ENCODE measurements at places on chromosomes 3 and 15.

- ATAC-seq, result no peak
These were observed 48.7 kb upstream of the WDR72 start for GRCh38 chr15:53808058-53808706.

GRCh38 chr3:162491952-162492351, 995.3 kb downstream of the OTOL1 start:
- ATAC-seq, result no peak

GRCh38 chr3:179451265-179452175, at the start of gene GNB4:
GNB4 (minus strand) TSS chr3:179451470; CDS start chr3:179426200, 25,270 bp downstream.
- peak; percentile 95 for ATAC-seq

DNA sequence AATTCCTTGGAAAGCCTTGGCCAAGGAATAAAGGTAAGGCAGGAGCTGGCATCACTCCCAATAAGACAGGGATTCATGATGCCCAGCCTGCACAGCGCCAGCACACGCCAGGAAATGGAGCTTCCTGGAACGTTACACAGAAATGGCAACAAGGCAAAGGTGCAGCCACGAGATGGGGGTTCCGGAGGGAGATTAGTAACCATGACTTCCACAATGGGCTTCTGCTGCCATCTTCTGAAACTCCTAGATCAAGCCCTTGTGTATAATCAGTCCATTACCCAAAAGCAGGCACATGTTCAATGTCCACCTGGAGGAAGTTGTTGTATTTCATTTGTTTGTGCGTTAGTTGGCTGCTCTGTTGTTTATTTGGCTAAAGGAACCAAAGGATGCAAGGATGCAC, 131.2 kb upstream of the TRIM42 start:
- ATAC-seq, result no peak

- ATAC-seq, result no peak
These were observed 375.6 kb upstream of the TPRG1 start for GRCh38 chr3:188796122-188796631.

DNA sequence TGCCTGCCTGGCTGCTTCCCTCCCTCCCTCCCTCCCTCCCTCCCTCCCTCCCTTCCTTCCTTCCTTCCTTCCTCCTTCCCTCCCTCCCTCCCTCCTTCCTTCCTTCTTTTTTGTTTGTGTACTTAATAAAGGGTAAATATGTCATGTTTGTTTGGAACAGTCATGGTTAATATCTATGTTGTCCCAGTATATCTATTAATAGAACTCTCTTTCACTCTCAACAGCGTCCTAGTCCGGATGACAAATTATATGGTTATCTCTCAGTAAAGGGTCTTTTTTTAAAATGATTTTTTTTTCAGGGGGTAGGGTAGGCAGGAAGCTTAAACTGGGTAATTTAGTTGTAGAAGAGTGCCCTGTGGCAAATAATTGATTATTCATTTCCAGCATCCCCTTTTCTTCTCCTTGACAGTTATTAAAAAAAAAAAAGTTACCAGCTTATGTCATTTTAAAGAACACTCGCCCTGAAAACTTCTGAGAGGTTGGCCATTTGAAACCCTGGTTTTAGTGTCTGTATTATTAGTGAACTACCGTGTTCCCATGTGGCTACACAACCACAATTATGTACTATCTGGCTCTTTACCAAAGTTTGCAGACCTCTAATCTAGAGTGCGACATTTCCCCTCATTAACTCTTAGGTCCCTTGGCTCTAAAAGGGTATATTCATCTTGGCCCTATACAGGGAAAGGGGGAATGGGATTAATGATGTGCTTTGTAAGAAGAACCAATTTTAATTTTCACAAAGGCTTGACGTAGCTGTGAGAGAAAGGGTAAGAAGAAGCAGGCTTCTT, 13.7 kb downstream of the TAGLN3 start:
- no peak for ATAC-seq

- no peak for ATAC-seq
These were observed 31.7 kb downstream of the CSNK1G1 start for GRCh38 chr15:64324165-64324877.

DNA sequence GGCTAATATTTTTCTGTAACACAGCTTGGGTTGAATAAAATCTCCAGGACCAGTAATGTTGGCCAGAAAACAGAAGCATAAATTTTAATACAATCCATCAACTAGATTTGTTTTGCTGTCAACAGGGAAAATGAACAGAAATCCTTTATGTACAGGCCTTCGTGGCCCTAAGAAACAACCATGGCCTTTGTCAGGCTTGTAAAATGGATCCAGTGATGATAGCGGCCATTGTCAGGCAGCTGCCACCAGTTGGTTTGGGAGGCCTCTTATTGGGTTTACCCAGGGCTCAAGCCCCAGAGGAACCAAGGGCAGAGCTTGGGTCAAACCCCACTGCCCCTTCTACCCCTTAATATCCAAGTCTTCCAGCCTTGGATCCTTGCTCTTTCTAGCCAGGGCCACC, 5.6 kb upstream of the FYCO1 start:
- ATAC-seq, result no peak

DNA sequence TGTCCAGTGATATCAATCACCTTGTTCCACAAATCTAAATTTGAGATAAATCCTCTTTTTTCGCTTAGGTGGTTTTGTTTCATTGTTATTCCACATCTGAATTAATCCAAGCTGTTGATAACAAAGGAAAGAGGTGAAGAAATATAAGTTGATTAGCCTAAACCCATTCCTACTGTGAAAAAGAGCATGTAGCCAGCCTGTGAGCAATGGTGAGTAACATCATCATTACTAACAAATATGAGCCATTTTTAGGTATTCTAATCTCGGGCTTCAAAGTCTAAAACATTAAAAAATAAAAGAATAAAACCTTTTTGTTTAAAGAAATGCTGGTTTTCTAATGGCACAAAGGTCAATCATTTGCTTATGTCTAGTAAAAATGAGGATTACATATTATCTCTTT, 52.1 kb upstream of the P3H2 start:
- ATAC-seq, result no peak

DNA sequence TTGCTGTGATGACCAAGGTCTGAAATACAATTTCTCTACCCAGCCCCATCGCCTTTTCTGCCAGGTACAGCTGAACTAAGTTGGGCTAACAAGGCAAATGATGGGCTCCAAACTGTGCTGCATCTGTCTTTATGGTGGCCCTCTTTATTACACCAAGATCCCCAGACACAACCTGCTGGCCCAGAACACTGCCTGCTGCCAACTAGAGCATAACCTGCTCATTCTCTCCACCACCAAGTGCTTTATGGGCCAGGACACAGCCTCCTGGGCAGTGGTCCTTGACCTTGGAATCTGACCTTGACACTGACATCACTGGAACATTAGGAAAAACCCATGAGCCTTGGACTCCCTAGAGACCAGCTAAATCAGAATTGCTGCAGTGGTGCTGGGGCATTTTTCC, 3.3 kb downstream of the LINS1 start:
- ATAC-seq, result no peak

DNA sequence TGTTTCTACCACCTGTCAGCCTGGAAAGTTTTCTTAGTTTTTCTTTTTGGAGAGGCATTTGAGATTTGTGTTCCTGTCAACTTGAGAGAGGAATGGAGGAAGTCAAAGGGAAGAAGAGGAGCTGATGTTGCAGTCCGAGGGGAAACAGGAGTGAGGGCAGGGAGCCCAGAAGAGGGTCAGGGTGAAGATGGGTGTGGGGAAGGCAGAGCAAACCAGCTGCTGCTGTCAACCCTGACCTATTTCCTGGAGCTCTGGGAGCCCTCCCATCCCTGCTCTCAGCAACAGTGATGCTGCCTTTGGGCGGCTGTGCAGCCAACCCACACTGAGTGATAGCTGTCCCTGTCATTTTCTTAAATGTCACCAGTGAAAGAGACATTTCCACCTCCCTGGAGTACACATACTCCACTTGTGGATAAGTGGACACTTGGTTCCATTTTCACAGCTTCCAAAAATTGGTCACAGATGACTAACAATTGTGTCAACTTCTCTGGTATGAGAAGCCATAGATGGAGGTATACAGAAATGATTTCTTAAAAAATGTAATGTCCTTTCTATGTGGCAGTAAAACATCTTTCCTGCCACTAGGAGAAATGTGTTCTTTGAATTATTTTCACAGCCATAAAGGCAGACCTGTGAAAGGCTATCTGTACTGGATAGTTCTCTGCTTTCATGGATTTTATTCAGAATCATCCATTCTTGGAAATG, 556.3 kb upstream of the TBL1XR1 start:
- ATAC-seq, result peak; percentile 86

DNA sequence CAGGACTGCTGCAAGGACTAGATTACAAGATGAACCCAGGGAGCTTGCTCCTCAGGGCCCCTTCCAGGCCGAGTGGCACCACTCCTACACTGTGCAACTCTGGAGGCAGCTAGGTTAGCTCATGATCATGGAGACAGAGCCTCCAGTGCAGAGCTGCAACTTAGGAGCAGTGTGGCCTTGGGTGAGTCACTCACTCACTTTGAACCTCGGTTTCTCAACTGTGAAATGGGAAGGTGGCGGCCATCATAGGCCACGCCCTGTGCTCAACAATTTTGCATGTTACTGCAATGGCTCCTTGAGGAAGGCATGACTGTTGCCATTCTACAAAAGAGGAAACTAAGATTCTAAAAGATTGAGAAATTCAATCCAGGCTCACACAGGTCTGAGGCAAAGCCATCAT, 11.2 kb upstream of the CXCR6 start:
- no peak for ATAC-seq

- peak; percentile 51 for ATAC-seq
These were observed 612.1 kb upstream of the NR2F2 start for GRCh38 chr15:95718441-95718840.

GRCh38 chr3:90054311-90054710, 946.9 kb downstream of the EPHA3 start:
- ATAC-seq, result no peak

DNA sequence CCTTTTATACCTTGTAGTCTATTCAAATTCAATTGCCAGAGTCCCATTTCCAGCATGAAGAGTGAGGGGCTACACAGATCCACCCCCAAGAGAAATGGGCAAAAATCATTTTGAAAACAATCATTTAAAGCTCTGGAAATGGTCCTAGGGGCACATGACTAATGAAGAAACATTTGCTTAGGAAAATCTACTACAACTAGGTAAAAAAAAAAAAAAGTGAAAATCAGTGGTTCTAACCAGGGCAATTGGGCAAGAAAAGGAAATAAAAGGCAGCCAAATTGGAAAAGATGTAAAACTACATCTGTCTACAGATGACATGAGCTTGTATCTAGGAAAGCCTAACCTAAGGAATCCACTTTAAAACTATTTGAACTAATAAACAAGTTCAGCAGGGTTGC, 9.4 kb downstream of the IMPG2 start:
- no peak for ATAC-seq

Measured in gastroesophageal sphincter (tissue), 4 donors.